LNCaP clone FGC (cell line): ENCODE measurements at places on chromosomes 6 and 20.

DNA sequence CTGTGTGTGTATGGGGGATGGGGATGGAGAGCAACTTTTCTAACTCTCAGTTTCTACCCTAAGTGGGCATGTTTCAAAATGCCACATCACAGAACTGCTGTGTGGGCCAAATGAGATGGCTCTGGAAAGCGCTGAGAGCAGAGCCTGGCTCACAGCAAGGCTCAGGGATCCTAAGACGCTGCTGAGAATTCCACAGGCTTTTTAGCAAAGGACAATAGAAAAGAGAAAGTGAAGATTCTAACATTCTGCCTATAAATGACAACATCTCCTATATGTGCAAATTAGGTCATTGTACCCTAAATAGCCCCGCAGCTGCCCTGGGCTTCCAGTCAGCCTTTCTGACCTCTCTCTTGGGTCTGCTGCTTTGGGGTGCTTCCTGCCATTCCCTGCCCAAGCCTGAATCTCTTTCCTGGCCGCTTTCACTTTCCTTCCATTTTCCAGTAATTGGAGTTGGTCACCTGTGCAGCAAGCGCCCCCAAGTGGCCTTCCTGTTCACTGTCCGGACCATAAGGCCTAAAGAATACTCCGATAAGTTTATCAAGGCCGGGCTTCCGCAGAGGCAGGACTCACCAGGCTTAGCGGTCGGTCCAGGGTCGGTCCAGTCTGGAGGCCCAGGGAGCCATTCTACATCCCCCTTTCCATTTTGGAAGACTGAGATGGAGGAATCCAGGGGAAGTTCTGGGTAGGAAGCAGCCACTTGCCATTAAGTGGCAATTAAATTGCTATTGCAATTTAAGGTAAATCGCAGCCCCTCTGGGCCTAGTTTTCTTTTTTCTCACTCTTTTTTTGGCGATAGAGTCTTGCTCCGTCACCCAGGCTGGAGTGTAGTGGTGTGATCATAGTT is 6.7 kb upstream of the DDR1 start:
- DNase-seq: peak; percentile 67

DNA sequence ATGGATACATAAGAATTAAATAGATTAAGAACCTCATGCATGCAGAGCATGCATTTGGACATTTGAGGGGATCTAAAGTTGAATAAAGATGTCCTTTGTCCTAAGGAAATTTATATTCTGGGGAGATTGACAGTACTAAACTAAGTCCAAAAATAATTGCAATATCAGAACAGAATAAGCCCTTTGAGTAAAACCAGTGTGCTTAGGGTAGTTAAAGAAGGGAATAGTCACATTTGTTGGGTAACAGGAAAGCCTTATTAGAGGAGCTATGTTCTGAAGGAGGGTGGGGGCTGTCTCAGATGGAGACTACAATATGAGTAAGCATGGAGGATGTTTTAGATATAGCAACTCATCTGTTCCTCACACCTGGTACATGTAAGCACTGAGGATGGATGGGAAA is 35.8 kb downstream of the CDC5L start:
- no peak for DNase-seq

- DNase-seq: no peak
These were observed 16.1 kb upstream of the APMAP start for GRCh38 chr20:25008388-25009217.

- no peak for DNase-seq
These were observed 27.2 kb downstream of the GINM1 start for GRCh38 chr6:149593408-149593807.

- no peak for DNase-seq
These were observed 551.0 kb upstream of the BTBD3 start for GRCh38 chr20:11366660-11367059.

GRCh38 chr20:8443464-8444072 is 311.5 kb downstream of the PLCB1 start:
- no peak for DNase-seq

- DNase-seq: no peak
These were observed 17.5 kb downstream of the SRC start for GRCh38 chr20:37363221-37364012.

GRCh38 chr6:35181933-35182612 is 31.7 kb upstream of the SCUBE3 start:
- no peak for DNase-seq

DNA sequence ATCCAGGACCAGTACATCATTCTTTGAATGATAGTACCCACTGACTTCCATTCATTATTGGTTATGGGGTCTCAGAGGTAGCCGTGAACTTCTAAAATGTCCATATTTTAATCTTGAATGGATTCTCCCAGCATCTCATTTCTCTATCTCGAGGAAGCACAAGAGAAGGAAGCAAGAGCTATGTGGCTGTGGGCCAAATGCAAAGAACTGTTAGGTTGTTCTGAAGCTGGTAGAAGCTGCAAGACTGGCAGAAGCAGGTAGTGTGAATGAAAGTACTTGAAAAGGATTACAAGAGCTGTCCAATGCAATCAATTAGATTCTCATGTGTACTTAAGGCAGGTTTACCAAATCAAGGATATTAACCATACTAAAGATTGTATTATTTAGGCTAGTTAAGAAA is 1131.8 kb downstream of the GRIK2 start:
- no peak for DNase-seq

- DNase-seq: no peak
These were observed 59.1 kb upstream of the RIPOR2 start for GRCh38 chr6:24994812-24995211.

- no peak for DNase-seq
These were observed 315.4 kb upstream of the CDYL start for GRCh38 chr6:4460586-4461475.

DNA sequence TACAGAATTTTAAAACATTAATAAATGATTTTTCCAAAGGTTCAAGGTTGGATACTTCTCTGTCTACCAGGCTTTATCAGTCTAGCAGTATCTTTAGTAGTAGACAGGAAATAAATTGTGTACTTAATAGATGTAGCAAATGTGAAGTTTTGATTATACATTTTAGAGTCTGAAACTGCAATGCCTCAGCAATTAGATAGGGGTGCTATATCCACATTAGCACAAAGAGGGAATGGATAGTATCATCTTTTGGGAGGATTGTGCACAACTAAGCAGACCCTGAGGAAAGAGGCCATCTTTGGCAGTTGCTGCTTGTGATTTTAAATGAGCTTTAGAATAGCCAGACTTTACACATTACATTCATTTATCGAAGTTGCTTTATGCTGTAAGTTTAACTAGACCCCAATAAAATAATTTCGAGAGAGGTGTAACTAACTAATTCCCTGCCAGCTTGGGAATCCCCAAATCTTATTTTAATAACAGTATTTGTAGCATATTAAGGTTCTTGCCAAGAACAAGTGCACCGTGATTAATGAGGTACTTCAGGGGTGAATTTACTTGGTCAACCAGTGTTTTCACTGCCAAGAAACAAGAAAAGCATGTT is 2.8 kb downstream of the KCNQ5 start:
- no peak for DNase-seq
